ENCODE measurements at places on chromosomes 16 and 17.

DNA sequence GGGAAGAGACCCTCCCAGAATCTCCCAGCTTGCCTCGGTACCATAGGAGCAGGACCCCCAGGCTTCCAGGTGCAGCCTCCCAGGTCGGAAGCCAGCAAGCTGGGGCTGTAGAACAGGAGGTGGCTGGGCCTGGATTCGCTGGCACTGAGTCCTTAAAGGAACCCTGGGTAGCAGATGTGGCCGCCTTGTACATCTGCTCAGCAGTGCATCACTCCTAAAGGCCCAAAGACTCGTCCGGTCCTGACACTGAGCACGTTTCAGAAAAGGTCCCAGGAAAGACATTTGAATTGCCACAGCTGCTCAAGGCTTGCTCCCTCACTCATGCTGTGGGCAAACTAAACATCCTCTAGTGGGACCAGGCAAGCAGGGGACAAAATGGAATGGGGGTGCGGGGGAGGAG lies 172.8 kb downstream of the RAB11FIP4 start:
- DNase-seq = no peak

DNA sequence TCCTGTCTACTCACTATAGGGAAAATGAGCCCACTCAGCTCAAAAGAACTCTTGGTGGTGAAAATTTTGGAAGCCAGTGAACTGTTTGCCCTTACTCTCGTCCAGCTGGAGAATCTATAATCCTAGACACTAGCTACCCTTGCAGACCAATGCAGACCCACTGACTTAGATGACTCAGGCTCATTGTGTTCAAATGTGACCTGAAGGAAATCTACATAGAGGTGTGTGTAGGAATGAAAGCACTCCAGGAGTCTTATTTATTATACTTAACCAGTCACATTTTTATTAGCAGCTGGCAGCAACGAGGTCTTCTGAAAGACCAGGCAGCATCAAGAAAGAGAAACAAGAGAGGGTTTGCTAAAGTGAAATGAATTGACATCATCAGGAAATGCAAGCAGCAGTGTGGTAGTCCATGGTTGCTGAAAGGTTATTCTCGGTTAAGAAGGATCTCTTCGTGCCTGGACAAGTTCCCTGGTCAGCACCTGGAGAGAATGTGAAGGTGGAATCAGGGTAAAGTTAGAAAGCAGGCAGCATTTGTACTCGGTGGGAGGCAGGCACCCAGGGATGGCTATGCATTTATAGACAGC lies 1.4 kb downstream of the KRTAP29-1 start:
- no peak for DNase-seq

DNA sequence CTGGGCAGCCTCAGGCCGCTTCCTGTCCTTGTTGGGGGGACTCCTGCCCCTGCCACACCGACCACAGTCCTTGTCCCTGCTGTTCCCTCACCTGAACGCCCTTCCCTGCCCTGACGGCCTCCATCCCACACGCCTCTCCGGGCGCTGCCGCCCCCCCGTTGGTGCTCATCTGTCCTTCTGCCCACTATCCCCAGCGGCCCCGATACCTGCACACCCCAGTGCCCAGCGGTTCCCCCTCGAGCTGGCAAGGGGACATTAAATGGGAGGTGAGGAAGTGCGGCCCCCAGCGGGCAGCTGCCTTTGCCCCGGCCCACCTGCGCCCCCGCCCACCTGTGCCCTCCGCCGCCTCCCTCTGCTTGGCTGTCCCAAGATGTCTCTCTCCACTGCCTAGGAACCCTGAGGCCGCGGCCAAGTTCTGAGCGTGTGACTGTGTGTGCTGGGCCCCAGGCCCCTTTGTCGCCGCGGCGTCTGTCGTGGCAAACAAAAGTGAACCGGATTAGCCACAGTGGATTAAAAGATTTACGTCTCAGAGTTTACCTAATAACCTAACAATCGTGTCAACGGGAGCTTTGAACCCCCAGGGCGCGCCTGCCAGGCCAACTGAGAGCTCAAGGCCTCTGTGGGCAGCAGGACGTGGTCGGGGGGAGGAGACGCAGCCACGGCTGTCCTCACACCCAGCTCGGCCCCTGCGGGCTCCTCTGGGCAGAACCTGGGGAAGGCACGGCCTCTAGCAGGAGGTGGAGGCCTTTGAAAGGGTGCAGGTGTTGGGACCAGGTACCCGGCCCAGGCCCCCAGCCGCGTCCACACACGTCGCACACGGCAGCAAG lies 7.6 kb upstream of the AXIN1 start:
- DNase-seq = no peak

- DNase-seq = no peak
These were observed 66.6 kb downstream of the SIAH1 start for GRCh38 chr16:48318630-48319029.

GRCh38 chr17:46818929-46819859 lies 702 bp upstream of the WNT3 start:
- DNase-seq = no peak
